Activated naive CD4-positive, alpha-beta T cell treated with anti-CD3 and anti-CD28 coated beads for 36 hours (primary cell): ENCODE measurements at places on chromosomes 6 and 20.

GRCh38 chr6:112199001-112199403 lies 55.4 kb downstream of the LAMA4 start:
- DNase-seq, result no peak

- DNase-seq, result no peak
Observed at GRCh38 chr20:62327726-62328495, 25.1 kb downstream of the ADRM1 start.

DNA sequence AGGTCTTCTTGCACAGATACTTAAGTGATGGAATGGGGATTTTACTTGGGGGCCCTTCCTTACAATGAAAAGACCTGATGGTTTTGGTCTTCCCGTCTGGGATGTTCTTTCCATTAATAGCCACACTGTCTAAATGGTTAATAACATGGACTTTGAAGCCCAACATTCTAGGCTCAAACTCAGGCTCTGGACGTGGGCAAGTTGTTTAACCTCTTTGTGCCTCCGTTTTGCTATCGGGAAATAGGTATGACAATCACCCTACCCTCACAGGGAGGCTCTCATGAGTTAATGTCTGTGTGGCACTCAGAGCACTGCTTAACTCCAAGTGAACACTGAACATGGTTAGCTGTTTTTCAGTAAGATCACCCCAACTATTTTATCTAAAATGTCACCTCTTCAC lies 360.7 kb upstream of the FLRT3 start:
- no peak for DNase-seq

- no peak for DNase-seq
Observed at GRCh38 chr6:81340946-81341345, 411.5 kb downstream of the TENT5A start.

GRCh38 chr20:23583526-23583925 lies 15.2 kb upstream of the CST9L start:
- no peak for DNase-seq

DNA sequence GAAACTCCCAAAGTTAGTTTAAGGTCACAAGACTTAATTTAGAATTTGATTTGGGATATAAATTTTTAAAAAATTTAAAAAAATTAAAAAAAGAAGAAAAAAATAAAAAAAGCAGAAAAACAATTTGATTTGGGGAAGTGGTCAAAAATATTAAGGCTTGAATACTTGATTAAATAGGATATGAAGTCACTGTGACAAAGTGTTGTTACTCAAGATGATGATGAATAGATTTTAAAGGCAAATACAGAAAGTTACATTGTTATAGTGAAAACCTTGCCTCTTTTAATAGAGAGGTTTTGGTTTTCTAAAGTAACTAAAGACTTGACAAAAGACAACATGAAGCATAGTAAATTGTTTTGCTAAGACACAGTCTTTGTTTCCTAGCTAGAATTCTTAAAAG lies 7.2 kb downstream of the CST9 start:
- DNase-seq, result no peak

DNA sequence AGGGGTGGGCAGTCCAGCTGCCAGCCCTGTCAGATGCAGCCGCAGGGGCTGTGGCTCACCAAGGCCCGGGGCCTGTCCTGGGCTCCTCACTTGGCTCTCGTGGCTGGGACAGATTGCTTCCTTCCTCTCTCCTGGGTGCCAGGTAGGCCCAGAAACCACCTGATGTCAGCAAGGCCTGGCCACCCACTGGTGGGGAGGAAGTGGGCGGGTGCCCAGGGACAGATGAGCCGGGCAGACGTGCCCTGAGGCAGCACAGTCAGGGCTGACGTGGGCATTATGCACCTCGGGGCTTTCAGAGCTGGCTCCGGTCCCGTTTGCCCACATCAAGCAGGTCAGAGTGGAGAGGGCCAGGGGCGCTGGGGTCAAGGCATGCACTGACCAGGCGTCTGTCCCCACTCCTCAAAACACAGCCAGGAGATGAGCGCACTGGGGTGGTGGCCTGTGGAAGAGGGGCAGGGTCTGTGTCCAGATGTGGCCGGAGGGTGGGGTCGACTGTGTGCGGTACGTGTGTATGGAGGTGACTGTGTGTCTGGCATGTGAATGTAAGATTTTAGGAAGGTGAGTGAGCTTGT lies 133.2 kb upstream of the PTPN1 start:
- DNase-seq, result no peak

DNA sequence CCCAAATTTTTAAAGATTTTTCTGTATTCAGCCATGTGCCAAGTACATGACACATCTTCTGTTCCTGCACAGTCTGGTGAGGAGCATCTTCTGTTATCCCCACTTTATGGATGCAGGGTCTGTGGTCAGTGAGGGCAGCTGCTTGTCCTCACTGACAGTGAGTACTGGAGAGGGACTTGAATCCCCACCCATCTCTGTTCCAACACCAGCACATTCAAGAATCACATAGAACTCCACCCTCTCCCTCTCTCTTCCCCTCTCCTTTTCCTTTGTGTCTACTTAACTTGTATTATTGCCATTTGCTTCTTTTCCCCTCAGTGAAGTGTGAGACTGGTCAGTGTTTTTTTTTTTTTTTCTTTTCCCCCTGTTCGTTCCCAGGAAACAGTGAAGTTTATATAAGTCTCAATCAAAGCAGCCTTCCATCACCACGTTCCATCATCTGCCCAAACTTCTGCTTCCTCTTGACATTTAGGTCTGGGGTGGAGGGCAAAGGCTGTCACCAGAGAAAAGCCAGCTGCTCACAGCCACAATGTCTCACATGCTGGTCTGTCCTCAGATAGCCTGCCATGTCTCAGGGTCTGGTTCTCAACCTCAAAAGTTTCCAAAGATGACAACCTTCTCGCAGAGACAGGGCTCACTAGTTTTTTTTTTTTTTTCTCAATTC lies 110.0 kb upstream of the SSTR4 start:
- DNase-seq, result no peak

GRCh38 chr6:90369024-90369519 lies 72.4 kb upstream of the BACH2 start:
- DNase-seq, result no peak

GRCh38 chr20:20466341-20466879 lies 98.5 kb downstream of the INSM1 start:
- DNase-seq, result no peak

GRCh38 chr6:121959501-121959900 lies 440.0 kb upstream of the HSF2 start:
- peak; percentile 8 for DNase-seq

GRCh38 chr6:99185525-99185924 lies 163.9 kb downstream of the FAXC start:
- DNase-seq, result no peak
